SJCRH30 (cell line): ENCODE measurements at places on chromosomes 1 and 21. TPM values are rescaled to one million over a fixed set of nuclear protein-coding genes. Genes with fewer than 3 reads are reported as not detected.
A peak's percentile ranks its signal among the peaks of the same experiment; 100 is the strongest.

The NBPF11 gene
- 4.7 and 5.7 TPM in 2 replicates for total RNA-seq

- no peak for DNase-seq
Measured at GRCh38 chr1:206735553-206736031, 35.0 kb upstream of the IL19 start.

DNA sequence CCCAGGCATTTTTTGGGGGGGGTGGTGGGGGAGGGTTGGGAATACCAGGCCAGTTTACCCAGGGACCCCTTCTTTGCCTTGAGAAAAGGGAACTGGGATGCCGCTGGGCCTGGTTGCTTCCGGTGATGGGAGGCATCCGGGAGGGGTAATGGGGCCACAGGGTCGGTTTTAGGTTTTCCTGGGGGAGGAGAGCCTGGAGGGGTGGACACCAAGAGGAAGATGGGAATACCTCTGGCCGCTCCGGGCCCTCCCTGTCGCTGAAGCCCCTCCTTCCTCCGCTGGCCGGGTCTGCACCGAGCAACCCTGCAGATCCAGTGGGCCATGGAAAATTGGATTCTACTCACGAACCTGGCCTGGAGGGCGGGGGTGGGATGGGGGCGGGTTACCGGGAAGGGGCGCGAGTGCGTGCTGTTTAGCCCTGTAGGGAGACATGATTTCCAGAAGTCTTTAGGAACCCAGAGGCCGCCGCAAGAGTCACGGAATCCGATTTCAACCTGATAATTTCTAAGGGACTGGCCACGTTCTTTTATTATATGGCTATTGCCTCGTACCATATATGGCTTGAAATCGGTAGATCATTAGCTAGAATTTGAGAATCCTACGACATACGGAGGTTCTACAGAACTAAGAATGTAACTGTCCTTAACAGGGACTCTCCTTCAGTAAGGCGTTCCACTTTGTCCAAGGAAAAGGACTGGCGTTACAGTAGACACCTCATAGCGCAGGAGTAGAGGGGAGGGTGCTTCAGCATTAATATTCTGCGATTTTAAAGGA is 749 bp downstream of the AKIRIN1 start:
- peak; percentile 68 for DNase-seq

GRCh38 chr1:219189021-219189824 is 15.5 kb downstream of the LYPLAL1 start:
- no peak for DNase-seq

DNA sequence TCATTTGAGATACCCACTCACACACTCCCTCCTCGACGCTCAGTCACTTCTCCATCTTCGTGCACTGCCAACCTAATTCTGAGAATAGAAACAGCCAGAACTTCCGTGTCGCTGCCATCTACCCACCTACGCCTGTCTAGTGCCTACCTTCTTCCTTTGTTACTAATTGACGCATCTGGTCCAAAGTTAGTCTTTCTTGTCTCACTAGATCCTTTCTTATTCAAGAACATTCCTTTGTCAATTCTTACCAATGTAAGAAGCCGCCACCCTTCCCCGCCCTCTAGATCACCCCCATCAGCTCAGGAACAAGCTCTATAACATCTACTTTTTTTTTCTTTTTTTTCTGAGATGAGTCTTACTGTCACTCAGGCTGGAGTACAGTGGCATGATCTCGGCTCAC is 3.7 kb downstream of the PADI6 start:
- DNase-seq = no peak

- no peak for DNase-seq
Measured at GRCh38 chr1:162171111-162171510, 101.6 kb downstream of the NOS1AP start.
